Stimulated activated CD8-positive, alpha-beta memory T cell treated with anti-CD3 and anti-CD28 coated beads, Interleukin-12 subunit alpha, Interleukin-12 subunit beta, amount 100 ng/mL, for 1 hour (primary cell): ENCODE measurements at places on chromosomes 16 and 17.

GRCh38 chr16:68781784-68782183 is 44.7 kb downstream of the CDH1 start:
- no peak for DNase-seq

DNA sequence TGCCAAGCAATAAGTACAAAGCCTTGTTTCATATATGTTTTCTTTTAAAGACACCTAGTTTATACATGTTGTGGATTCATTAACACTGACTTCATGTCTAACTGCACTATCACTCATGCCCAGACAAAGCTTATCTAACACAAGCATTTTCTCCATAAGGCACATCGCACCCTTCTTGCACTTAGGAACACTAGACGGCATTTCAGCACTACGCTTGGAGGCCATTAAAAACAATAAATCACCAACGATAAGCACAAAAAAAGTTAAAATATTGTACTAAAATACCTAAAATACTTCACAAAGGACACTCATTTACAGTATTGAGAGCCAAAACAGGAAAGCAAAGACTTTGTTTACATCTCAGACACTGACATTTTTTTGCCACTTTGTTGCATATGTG is 39.0 kb upstream of the TEKT3 start:
- no peak for DNase-seq

GRCh38 chr16:59991171-59991570 is 1257.1 kb upstream of the GOT2 start:
- DNase-seq = no peak

DNA sequence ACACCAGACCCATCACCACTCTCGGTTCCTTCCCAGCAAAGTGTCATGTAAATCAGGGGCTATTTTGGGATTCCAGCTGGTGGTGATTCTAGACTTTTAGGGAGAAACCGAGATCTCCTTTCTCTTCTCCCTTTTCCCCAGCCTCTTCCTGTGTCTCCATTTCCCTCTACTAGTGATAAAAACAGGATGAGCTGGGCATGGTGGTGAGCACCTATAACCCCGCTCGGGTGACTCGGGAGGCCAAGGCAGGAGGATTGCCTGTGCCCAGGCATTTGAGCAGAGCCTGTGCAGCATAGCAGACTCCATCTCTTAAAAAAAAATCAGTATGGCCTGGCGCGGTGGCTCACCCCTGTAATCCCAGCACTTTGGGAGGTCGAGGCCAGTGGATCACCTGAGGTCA is 6.1 kb downstream of the TBX21 start:
- DNase-seq = no peak

- DNase-seq = no peak
These were observed 304.5 kb downstream of the HAPSTR1 start for GRCh38 chr16:9395958-9396359.

DNA sequence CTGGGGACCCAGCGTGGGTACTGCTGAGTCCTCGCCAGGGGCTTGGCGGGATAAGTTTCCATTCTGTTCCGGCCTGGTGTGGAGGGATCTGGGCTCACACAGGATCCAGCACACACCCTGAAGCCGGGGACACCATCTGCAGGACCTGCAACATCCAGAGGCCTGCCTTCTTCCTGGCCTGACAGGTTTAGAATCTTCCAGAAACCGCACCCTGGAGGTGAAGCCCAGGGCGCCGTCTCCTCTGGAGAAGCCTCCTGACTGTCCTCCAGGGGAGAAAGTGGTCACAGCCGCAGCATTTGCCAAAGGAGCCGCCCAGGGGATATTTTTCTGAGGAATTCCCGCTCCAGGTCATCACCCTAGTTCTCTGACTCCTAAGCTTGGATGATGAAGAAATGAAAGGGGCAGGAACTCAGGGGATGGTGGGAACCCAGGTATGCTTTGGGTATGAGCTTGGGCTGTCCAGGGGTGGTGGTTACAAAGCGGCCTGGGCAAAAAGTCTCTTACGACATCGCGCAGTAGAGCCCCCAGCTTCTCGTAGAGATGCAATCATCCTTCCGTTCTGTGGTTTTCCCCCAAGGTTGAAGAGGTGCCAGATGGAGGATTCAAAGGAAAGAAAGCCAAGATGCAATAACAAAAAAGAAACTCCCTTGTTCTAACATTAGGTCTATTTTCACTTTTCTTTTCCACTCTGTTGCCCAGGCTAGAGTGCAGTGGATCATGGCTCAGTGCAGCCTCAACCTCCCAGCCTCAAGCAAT is 9.1 kb upstream of the CRISPLD2 start:
- DNase-seq = no peak

DNA sequence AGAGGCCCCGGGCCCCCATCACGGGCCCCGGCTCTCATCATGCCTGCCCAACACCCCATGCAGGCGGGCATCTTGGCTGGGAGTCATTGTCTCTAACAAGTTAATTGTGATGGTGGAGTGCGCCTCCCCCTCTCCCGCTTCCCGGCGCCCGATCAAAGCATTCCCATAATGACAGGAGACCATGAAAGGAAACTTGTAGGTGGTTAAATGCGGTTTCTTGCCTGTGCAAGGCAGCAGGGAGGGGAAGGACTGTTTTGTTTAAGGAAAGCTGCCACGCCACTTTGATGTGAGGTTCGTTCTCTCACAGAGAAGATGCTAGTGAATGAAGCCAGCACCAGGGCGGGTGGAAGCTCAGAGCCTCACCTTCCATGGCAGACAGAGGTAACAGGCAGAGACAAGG is 45.4 kb downstream of the C16orf78 start:
- no peak for DNase-seq

- no peak for DNase-seq
These were observed 246.7 kb downstream of the IRF8 start for GRCh38 chr16:86145669-86146068.

DNA sequence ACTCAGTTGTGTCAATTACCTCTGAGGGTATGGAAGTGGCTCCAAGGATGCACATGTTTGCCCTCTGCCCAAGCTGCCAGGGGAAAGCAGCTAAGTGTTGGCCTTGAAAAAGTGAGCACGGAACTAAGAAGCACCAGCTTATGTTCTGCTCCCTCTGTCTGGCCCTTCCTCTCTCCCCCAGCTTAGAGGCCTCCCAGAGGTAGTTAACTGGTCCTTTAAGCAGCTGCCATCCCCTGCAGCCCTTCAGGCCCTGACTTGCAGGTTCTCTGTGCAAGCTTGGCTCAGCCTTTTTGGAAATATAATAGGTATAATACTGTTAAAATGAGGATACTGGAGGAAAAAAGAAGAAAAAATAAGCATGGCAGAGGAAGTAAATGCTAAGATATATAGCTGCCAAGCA is 7.0 kb upstream of the UBE2Z start:
- DNase-seq = no peak

DNA sequence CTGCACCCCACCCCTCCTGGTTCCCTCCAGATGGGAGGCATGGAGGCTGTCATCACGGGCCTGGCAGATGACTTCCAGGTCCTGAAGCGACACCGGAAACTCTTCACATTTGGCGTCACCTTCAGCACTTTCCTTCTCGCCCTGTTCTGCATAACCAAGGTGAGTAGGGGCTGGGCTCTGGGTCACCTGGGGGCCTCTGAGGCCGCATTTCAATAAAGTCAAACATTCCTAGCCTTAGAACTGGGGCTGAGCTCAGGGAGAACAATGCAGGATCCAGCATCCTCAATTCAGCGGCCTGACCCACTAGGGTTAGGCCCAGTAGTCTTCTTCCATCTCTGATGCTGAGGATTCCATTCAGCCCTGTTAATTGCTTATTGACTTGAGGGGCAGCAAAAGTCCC is 42.1 kb downstream of the SLC6A2 start:
- no peak for DNase-seq

DNA sequence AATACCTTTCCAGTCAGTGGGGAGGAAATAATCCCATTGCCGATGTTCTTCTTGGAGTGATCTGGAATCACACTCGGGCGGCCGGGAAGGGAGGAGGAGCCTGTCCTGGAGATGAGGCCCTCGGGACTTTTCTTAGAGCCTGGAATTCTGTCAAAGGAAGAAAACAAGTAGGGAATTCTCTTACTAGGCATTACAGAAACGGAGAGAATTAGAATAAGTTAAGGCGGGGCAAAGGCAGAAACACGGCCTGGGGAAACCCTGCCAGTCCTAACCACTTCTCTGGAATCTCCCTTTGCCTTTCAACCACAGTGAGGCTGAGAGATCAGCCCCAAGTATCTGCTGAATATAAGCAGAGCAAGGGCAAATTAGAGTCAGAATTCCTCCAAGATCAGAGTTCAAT is 27.8 kb downstream of the USP36 start:
- DNase-seq = no peak

GRCh38 chr17:44578947-44579346 is 21.7 kb downstream of the FZD2 start:
- DNase-seq = no peak

GRCh38 chr17:31007695-31008373 is 37.0 kb downstream of the RNF135 start:
- DNase-seq = no peak

DNA sequence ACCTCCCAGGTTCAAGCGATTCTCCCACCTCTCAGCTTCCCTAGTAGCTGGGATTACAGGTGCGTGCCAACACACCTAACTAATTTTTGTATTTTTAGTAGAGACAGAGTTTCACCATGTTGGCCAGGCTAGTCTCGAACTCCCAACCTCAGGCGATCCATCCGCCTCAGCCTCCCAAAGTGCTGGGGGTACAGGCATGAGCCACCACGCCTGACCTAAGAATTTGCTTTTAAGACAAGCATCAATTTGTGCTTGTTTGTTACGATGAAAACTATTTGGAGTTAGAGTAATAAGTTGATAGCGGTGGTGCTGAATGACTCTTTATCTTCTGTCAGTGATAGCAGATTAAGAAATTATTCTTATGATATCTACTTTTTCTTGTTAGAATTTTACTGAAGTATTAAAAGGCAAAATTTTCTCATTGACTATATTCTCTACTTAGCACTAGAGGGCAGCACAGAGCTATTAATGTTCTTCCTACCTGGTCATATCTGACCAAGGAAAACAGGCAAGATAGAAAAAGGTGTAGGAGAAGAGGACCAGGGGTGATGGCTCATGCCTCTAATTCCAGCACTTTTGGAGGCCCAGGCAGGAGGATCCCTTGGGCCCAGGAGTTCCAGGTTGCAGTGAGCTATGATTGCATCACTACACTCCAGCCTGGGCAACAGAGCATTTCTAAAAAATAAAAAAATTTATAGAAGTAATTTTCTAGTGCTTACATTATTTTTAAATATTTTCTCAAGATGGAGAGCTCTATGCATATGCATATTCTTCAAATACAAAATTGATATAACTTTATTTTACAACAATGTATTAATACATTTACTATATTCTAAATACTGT is 24.5 kb downstream of the STXBP4 start:
- DNase-seq = no peak

GRCh38 chr17:78557598-78558039 is 19.6 kb downstream of the DNAH17 start:
- DNase-seq = no peak

- DNase-seq = no peak
These were observed 1691.4 kb downstream of the TP53TG3F start for GRCh38 chr16:35150805-35151312.

DNA sequence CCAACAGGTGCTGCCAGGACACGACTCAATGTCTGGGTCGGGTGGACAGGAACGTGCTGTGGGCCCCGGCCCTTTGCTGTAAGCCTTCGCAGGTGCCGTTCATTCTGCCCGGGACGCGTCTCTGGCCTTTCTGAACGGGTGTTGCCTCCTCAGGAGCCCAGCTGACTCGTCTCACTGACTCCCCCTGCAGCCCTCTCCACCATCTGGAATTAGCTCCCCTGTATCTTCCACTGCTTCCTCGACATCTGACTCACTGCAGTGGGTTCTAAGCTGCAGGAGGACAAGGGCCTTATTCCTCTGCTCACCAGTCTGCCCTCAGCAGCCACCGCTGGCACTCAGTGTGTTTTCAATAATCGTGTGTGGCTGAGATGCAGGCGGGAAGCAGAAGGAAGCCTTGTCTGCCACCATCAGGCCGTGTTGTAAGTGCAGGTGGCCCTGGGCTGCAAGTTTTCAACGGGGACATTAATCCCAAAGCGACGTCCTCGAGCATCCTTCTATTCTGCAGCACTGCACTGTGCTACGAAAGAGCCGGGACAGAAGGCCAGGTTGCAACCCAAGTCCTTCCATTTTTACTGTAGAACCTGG is 256.2 kb downstream of the FOXL1 start:
- no peak for DNase-seq
